ENCODE measurements at places on chromosomes 5 and 9. TPM values are rescaled to one million over a fixed set of nuclear protein-coding genes. Genes with fewer than 3 reads are reported as not detected.

- DNase-seq, result no peak
- no peak overlapping the region for H3K4me3 ChIP-seq
- no peak overlapping the region for H3K27ac ChIP-seq
- H3K36me3 ChIP-seq, result no peaks in the 10 kb centered on the region
- H3K27me3 ChIP-seq, result peaks cover 64% of the 10 kb centered on the region
Observed at GRCh38 chr9:126673689-126674364, 60.1 kb downstream of the LMX1B start.

DNA sequence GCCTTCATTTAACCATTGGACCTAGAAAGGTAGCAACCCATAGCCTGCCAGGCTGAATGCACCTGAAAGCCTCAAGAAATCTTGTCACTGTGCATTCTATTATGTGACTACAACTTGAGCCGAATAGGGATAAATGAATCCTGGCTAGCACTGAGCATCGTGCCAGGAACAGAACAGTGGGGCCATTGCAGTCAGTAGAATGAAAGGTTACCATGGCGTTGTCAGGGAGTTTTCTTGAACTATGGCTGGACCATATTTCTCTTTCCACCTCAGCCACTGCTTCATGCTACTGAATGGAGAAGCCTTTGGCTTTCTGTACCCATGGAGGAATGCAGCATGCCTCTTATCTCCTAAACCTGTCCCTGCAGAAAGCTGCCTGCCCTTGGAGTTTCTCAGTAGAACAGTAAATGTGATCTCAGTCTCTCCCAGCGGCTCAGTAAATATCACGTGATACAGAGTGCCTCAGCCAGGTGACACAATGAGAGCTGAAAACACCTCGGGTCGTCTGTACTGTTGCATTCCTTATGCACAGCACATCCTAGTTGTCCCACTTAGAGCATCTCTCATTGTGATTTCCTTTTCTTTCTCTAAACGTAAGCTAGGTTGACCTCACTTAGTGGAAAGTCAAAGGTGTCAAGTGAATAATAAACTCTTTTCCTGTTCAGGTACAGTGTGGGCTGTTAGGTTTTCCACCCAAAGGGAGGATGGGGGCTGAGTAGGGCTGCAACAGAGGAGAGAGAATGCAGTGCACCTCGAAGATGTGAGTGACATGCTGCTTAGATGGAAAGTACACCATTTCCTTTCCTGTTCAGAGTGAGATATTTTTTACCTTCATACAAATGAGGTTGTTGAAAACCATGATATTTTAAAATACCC lies 115.3 kb downstream of the MACIR start:
- H3K27ac ChIP-seq, result no peak overlapping the region
- peaks cover 9% of the 10 kb centered on the region for H3K27me3 ChIP-seq
- DNase-seq, result no peak
- H3K4me1 ChIP-seq, result no peaks in the 10 kb centered on the region
- H3K4me3 ChIP-seq, result no peak overlapping the region

Gene APBA1
- 0.74 TPM for total RNA-seq

Gene FOXD4L4
- total RNA-seq, result 0.16 TPM

DNA sequence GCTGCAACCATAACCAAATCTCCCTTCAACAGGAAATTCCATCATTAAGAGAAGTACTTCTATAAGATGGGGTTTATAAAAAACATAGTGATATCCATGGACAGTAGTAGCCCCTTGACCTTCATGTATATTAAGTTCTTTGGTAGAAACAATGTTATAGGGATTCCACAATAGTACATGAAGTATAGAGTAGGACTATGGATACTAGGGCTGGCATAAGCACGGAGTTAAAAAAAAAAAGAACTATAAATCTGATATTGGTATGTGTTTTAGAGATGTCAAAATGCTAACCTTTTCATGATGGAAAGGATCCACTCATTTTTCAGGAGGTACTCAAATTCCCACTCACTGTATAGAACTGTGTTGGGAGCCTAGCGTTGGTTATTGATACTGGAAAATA lies 337.6 kb downstream of the FGF10 start:
- no peaks in the 10 kb centered on the region for H3K27me3 ChIP-seq
- H3K36me3 ChIP-seq, result no peaks in the 10 kb centered on the region
- no peak overlapping the region for H3K27ac ChIP-seq
- H3K4me3 ChIP-seq, result no peak overlapping the region
- no peaks in the 10 kb centered on the region for H3K4me1 ChIP-seq

- H3K4me1 ChIP-seq, result peaks cover 54% of the 10 kb centered on the region
- H3K27ac ChIP-seq, result peak overlapping the region; percentile 96
- no peak for DNase-seq
- peaks cover 13% of the 10 kb centered on the region for H3K36me3 ChIP-seq
Observed at GRCh38 chr9:110257956-110258355, 1.6 kb upstream of the TXN start.

DNA sequence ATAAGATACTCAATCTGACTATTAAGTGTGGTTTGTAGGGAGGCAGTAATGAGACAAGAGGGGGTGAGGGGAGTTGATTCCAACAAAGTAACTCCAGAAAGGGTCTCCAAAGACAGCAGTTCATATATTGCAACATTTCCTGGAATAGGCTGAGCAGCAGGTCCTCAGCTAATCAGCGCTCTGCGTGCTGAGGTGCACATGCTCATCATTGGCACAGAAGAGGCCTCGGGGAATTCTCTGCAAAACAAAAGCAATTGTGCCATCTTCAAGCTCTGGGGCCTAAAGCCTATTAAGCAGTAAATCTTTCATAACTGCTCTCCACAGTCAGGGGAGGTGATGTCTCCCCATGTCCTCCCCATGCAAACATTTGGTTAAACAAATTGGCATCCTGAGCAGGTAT lies 357.3 kb downstream of the SPOCK1 start:
- no peak for DNase-seq
- H3K27me3 ChIP-seq, result peaks cover 4% of the 10 kb centered on the region
- H3K4me1 ChIP-seq, result no peaks in the 10 kb centered on the region

Gene FREM1
- not detected for total RNA-seq

Gene PHF24
- 1.00 TPM for total RNA-seq

DNA sequence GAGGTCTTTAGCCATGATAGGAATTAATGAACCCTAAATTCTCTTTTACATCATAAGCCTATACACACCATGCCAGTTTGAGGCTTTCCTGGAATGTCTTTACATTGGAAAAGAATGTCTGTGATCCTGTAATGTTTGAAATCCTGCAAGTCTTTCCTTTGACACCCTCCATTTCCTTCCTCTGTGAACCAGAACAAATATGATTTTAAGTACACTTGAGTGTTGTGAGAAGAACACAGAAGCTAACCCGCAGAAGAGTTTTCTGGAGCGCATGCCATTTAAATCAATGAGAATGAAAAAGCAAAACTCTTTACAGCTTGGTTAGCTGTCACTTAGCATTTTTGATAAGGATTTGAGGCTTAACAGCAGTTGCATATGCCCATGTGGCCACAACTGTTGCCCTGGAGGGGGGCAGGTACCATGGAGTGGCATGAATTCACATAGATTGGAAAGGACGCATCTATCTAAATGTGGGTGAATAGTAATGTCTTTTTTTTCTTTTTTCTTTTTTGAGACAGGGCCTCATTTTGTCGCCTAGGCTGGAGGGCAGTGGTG lies 372.6 kb downstream of the KDM4C start:
- H3K27me3 ChIP-seq, result no peaks in the 10 kb centered on the region
- H3K4me3 ChIP-seq, result no peak overlapping the region
- DNase-seq, result no peak
- no peak overlapping the region for H3K27ac ChIP-seq
- peaks cover 14% of the 10 kb centered on the region for H3K36me3 ChIP-seq
- peaks cover 5% of the 10 kb centered on the region for H3K4me1 ChIP-seq

Gene BHMT
- not detected for total RNA-seq

DNA sequence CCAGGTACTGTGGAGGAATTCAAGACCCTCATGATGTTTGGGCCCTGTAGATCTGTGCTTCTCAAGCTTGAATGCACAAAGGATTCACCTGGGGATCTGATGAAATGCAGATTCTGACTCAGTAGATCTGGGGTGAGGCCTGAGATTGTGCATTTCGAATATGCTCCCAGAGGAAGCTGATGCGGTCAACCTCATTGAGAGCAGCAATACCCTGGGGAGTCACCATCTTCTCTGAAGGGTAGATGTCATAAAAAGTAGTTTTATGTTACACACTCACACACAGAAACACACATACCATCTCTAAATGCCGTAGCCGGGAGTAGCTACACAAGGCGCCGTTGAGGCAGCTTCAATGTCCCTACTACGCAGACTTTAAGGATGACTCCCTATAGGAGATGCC lies 55.8 kb upstream of the CPEB4 start:
- H3K36me3 ChIP-seq, result no peaks in the 10 kb centered on the region
- H3K27ac ChIP-seq, result no peak overlapping the region
- DNase-seq, result no peak
- H3K27me3 ChIP-seq, result no peaks in the 10 kb centered on the region

DNA sequence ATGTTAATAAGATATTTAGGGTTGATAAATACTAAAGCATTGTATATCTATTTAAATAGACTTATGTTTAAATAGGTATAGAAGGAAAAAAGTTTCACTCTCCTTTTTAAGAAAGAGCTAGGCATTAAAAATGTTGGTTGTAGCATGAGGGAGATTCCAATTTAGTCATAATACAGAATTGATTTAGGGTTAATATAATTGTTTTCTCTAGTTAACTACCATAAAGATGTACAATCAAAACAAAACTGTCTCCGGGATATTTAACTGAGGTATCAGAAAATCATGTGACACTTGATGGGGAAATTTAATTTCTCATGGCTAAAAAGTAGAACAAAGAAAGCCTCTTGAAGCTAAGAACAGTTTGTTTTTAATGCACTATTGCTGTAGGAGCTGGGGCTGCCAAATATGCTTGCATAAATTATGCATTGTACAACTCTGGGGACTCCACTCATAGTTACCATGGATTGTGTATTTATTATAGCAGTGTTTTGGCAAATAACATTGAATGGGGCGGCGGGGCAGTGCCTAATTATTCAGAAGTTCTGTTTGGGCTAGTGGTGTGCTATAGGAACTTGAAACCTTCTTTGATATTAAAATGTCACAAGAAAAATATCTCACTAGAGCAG lies 44.2 kb downstream of the SMC2 start:
- H3K36me3 ChIP-seq, result peaks cover 41% of the 10 kb centered on the region
- H3K4me3 ChIP-seq, result no peak overlapping the region
- no peak overlapping the region for H3K27ac ChIP-seq
- no peaks in the 10 kb centered on the region for H3K27me3 ChIP-seq

DNA sequence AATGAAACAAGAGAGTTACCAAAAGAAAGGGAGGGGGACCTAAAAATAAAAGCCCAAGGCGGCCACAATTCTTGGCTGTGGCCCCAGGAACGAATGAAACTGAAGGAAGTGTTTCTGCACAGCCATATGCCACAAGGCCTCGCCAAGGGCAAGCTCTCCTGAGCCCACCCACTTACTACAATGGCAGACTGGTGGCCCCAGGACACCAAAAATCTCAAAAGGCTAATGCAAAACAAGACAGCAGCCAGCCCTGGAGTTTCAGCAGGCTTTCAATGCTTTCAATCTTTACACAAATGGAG lies 4.0 kb downstream of the CAMSAP1 start:
- peaks cover 18% of the 10 kb centered on the region for H3K36me3 ChIP-seq
- no peak for DNase-seq
- no peak overlapping the region for H3K27ac ChIP-seq
- no peaks in the 10 kb centered on the region for H3K27me3 ChIP-seq
- H3K4me1 ChIP-seq, result peaks cover 72% of the 10 kb centered on the region

- H3K36me3 ChIP-seq, result no peaks in the 10 kb centered on the region
- no peak within 1 kb of the TSS for H3K27ac ChIP-seq
- peak within 1 kb of the TSS; percentile 58 for H3K4me3 ChIP-seq
- peaks cover 35% of the 10 kb centered on the region for H3K27me3 ChIP-seq
Observed at GRCh38 chr5:41510176-41510831, at the start of gene PLCXD3. PLCXD3 (minus strand) TSS chr5:41510601; CDS start chr5:41510526, 75 bp downstream.

- no peaks in the 10 kb centered on the region for H3K27me3 ChIP-seq
- DNase-seq, result no peak
- no peaks in the 10 kb centered on the region for H3K36me3 ChIP-seq
- peaks cover 18% of the 10 kb centered on the region for H3K4me1 ChIP-seq
- peak overlapping the region; percentile 20 for H3K4me3 ChIP-seq
Observed at GRCh38 chr5:53777864-53778618, 217.6 kb downstream of the NDUFS4 start.

Gene PRRX2
- 3.3 TPM for total RNA-seq

- peaks cover 4% of the 10 kb centered on the region for H3K4me1 ChIP-seq
- no peaks in the 10 kb centered on the region for H3K36me3 ChIP-seq
- H3K27me3 ChIP-seq, result no peaks in the 10 kb centered on the region
- DNase-seq, result no peak
- no peak overlapping the region for H3K27ac ChIP-seq
- no peak overlapping the region for H3K4me3 ChIP-seq
Observed at GRCh38 chr5:36230151-36230790, 11.5 kb downstream of the NADK2 start.

DNA sequence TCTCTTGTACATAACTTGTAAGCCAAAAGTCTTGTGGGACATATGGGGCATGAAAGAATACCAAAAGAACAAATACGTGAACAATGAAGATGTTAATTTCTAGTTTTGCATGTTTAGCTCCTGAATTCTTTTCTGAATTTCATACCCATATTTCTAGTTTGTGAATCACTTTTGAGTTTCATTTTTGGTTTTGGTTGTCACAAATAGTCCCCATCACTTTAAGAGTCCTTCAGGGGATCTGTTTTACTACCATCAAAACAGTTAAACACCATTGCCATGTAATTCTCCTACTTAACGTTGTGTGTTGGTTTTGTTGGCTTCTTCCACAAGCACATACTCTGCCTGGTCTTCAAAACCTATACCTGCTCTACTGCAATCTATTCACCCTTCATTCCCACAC lies 27.0 kb downstream of the VCAN start:
- H3K4me3 ChIP-seq, result no peak overlapping the region
- H3K27me3 ChIP-seq, result peaks cover 10% of the 10 kb centered on the region
- no peak for DNase-seq
